BJ (cell line): ENCODE measurements at places on chromosomes 12 and 14. TPM values are rescaled to one million over a fixed set of nuclear protein-coding genes. Genes with fewer than 3 reads are reported as not detected.

ACOT6 gene
- polyA plus RNA-seq: not detected in 2 replicates

- DNase-seq: no peak
Measured at GRCh38 chr14:76697246-76697905, 63.9 kb upstream of the VASH1 start.

GRCh38 chr14:54715239-54715638 is 148.3 kb downstream of the SAMD4A start:
- no peak for DNase-seq

GRCh38 chr12:119369907-119370546 is 35.5 kb downstream of the CCDC60 start:
- DNase-seq: no peak

- DNase-seq: no peak
Measured at GRCh38 chr14:32414808-32415255, 85.7 kb downstream of the AKAP6 start.

LRRK2 gene
- 1.5 and 2.9 TPM in 2 replicates for polyA plus RNA-seq

DNA sequence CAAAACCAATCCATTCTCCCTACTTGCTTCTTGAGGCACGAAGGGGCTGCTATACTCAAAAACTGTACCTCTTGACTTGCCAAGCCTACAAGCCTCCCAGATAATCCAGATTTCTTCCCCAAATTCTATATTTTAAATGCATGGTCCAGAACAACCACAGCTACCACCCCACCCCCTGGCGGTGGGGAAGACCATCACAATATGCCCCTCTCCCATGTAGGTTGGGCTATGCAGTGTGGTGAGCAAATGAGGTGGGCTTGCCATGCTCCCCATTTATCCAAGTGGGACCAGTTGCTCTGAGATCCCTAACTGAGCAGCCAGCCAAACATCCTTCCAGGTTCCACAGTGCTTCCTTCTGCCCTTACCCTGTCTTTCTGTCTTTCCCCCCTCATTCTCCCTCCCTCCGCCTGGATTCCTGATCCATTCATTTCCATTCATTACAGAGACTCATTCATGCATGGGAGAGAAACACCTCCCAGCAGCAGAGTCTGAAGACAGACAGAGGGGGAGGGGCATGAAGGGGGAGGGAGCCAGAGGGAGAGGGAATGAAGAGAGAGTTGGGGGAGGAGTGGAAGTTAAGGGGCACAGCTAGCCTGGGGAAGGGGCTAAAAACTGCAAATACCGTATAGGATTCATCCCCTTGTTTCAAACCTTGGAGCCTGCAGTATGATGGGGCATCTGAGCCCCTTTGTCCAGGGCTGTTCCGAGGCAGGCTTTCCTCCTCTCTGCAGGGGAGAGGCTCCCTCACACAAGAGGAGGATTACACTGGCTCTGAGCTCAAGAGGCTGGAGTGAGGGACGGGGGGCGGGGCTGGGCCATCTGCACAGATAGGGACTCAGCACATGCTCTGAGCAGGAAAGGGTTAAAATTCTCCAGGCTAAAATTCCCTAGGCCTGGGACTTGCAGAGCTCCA is 4.4 kb downstream of the ZNF219 start:
- DNase-seq: no peak

LRP1-AS gene
- not detected in 2 replicates for polyA plus RNA-seq

NPFF gene
- not detected in 2 replicates for polyA plus RNA-seq

DNA sequence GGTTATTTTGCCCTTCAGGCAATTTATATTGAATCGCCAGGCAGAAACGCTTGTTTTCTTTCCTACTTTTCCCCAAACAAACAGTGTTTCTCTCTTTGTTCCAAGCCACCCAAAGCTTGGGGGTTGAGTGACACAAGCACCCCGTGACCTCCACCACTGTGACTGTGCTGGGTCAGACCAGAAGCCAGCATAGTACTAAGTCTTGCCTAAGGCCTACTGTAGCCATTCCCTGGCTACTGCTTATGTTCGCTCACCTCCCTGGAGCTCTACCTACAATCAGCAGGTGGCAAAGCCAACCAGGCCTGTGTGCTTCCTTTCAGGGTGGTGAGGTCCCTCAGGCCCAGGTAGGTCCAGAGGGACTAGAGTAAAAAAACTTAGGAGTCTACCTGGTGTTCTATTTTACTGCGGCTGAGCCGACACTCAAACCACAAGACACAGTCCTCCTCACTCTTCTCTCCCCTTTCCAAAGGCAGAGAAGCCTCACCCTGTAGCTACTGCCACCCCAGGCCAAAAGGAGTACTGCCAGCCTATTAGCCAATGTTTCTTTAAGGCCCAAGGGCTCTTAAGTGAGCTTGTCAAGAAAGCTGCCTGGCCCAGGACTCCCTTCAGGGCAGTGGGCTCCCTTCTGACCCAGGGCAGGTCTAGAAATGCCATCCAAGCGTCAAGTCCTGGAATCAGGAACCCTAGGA is 411.8 kb upstream of the MIS18BP1 start:
- no peak for DNase-seq

DNA sequence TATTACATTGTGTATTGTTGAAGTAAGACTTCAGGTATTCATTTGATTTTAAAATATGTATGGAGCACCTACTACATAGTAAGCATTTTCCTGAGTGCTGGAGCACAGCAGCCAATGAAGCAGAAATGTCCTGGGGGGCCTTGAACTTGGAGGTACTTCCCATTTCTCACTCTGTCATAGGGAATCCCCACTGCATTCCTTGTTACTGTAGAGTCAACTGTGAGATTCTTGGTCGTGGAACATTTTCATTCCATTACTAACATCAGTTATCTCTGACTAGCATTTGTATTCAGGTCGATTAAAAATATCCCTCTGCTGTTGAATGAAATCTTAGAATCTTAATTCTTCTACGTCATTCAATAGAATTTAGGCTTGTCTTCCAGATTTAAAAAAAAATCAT is 66.7 kb downstream of the PDE3A start:
- no peak for DNase-seq

- DNase-seq: no peak
Measured at GRCh38 chr14:94679937-94680861, 68.0 kb downstream of the SERPINA3 start.

- no peak for DNase-seq
Measured at GRCh38 chr14:93089521-93090269, 26.0 kb downstream of the ITPK1 start.

- no peak for DNase-seq
Measured at GRCh38 chr12:124033859-124034258, 60.8 kb downstream of the ZNF664 start.

DNA sequence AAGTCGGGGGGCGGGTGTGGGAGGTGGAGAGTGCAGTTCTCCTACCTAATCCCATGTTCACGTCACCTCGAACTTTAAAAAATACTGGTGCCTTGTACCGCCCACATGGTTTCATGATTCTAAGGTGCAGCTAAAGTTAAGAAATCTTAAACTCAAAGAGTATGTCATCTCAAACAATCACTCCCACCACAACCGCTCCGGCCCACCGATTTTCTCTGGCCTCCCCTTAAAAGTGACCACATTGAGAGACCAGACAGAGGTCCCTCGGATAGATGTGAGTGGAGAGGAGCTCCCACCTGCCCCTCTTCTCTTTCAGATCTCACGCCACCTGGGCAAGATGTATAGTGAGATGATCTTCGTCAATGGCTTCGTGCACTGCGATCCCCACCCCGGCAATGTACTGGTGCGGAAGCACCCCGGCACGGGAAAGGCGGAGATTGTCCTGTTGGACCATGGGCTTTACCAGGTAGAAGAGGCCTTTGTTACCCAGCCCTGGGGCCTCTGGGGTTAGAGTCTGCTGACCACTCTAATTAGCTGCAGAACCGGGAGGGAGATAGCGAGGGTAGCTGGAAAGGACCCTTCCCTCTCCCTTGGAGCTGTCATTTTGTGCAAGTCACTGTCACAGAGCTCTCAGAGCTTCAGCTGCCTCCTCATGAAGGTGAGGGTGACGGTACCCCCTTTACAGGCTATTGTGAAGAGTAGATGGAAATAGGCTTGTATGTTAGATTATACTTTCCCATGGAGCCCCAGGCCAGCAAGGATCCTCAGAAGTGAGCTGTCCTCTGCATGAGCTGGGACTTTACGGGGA is 124.4 kb downstream of the ADCK1 start:
- DNase-seq: no peak

RD3L gene
- polyA plus RNA-seq: not detected in 2 replicates

GRCh38 chr14:104765517-104765916 is 12.6 kb downstream of the SIVA1 start:
- no peak for DNase-seq

GRCh38 chr14:69376439-69376838 is 21.7 kb downstream of the ERH start:
- no peak for DNase-seq

DNA sequence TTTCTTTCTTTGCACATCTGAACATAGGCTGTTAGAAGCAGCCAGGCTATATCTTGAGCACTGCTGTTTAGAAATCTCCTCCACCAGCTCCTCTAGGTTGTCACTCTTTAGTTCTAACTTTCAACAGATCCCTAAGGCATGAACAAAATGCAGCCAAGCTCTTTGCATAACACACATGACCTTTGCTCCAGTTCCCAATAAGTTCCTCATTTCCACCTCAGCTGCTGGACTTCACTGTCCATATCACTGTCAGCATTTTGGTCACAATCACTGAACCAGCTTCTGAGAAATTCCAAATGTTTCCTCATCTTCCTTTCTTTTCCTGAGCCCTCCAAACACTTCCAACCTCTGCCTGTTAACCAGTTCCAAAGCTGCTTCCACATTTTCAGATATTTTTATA is 27.6 kb upstream of the C14orf132 start:
- no peak for DNase-seq

DNA sequence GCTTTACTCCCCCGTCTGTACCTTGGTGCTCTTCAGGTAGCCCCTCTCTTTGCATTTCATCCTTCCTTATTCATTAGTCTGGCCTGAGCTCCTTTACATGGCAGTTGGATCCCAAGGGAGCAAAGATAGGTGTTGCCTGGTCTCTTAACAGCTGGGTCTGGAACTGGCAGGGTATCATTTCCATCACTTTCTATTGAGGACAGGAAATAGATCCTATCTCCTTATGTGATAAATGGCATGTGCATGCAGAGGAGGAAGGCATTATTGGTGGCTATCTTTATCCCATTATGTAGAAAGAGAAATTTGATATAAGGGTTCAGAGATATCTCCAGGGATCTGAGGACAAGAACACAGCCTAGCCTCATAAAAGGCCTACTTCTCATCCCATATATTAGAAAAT is 54.6 kb upstream of the OAS1 start:
- no peak for DNase-seq

MYH7 gene
- not detected in 2 replicates for polyA plus RNA-seq

- no peak for DNase-seq
Measured at GRCh38 chr12:18946106-18946505, 183.4 kb upstream of the PLEKHA5 start.

DNA sequence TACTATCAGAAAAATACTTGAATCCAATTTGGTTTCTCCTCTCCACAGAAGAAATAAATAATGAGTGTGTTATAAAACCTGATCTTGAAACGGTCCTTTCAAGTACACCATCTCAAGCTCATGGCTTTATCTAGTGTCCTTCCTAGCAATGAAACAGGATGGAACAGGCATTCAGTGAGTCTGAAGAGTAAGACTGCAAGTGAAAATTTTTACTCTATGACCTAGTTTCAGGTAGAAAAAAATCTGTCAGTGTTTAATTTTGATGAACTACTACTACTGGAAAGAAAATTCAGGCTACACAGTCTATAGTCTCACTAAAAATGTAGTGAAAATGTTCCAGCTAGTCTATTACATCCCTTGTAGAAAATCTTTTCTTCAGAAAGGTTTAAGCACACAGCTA is 7.7 kb downstream of the CBX5 start:
- DNase-seq: no peak

- no peak for DNase-seq
Measured at GRCh38 chr14:75220156-75220555, 43.7 kb upstream of the TMED10 start.

- no peak for DNase-seq
Measured at GRCh38 chr12:129428240-129428936, 475.4 kb downstream of the TMEM132D start.

GRCh38 chr12:105659355-105660075 is 329.0 kb downstream of the C12orf75 start:
- no peak for DNase-seq

GRCh38 chr12:96670334-96670899 is 181.0 kb downstream of the CFAP54 start:
- no peak for DNase-seq

LIN7A gene
- 15.4 and 24.0 TPM in 2 replicates for polyA plus RNA-seq

DNA sequence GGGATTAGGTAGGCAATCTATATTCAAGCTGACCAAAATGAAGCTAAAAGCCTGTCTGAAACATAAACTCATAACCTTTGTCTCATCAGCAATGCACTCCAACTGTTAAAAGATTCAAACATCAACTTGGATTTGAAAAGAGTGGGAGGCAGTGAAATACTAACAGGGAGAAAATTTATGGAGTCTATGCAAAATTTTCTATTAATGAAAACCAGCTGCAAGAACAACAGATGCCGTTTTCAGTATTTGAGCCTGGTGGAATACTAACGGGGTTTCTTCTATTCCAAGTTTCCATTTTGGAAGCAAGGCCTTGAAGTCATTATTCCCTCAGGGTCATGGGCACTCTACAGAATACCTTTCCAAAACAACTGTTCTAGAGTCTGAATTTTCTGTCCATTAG is 88.3 kb downstream of the LRP6 start:
- DNase-seq: no peak

GRCh38 chr12:121087467-121088194 is 45.0 kb upstream of the P2RX7 start:
- DNase-seq: no peak

DNA sequence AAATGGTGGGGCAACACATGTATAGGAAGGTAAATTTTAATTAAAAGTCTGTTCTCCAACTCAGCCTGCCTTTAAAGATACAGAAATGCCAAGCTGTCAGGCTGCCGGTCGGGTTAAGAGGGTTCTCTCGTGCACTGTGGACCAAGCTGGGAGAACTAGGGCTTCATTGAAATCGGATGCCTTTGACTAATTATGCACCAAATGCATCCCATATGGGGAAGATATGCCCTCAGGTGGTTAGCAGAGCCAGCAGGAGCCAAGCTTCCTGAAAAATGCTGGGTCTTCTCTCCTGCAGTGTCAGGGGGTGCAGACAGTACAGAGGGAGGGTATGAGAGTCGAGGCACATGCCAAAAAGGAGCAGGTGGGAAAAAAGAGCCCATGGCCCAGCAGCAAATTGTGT is 236.1 kb downstream of the CACNA1C start:
- DNase-seq: no peak

DNA sequence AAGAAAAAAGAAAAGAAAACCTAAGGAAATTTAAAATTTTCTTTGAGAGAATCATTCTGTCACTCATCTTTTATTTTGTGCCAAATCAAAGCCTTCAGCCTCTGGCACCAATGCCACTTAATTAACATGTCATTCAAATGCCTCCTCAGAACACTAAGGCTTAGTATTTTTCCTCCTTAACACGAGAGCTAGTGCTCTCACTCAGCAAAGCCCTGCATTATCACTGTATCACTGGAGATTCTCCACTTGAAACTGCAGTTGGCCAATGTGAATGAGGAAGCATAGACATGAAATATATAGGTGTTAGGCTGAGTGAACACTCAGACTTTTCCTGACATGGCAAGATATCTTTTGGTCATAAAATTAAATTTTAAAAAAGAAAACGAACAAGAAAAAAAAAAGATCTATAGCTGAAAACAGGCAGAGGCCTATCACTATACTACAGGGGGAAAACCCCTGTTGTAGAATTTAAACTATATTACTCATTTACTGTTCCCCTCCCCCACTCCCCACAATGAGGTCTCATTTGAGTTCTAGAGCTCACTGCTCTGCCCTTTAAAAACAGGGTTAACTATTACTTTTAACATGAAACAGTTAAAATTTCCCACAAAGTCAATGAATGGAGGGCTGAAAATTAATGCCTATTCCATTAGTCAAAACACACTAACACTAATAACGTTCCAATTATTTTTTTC is 5.1 kb downstream of the MBIP start:
- no peak for DNase-seq
